Occipital lobe (tissue), 3 donors: ENCODE measurements at places on chromosomes 4 and X. TPM values are rescaled to one million over a fixed set of nuclear protein-coding genes. Genes with fewer than 3 reads are reported as not detected.

Gene PFKFB1
- not detected for total RNA-seq

Gene SMIM10L2A
- total RNA-seq, result 10.0 TPM

Gene PPP1R2C
- total RNA-seq, result not detected

Gene LANCL3
- 1.4 TPM for total RNA-seq

Gene ADAMTS3
- 21.5 TPM for total RNA-seq

Gene TCEAL7
- total RNA-seq, result 86.6 TPM

Gene PABPC1L2A
- total RNA-seq, result 0.78 TPM

Gene TCEAL5
- 7.2 TPM for total RNA-seq

Gene CSAG1
- not detected for total RNA-seq

Gene CLDN2
- not detected for total RNA-seq

Gene ARAP2
- 91.2 TPM for total RNA-seq

Gene RNF113A
- 13.7 TPM for total RNA-seq

Gene HTN3
- total RNA-seq, result not detected

Gene IL1RAPL1
- total RNA-seq, result 17.0 TPM

Gene LRIT3
- 0.16 TPM for total RNA-seq

Gene SMIM31
- total RNA-seq, result not detected

Gene MEPE
- total RNA-seq, result 0.16 TPM

Gene MAGEA6
- total RNA-seq, result not detected

Gene PF4V1
- total RNA-seq, result 2.5 TPM

Gene PHOX2B
- total RNA-seq, result not detected

Gene STPG2
- 15.6 TPM for total RNA-seq

Gene CENPVL2
- total RNA-seq, result 1.7 TPM

Gene BLOC1S4
- total RNA-seq, result 9.4 TPM

Gene UGT2A1
- not detected for total RNA-seq

Gene SYAP1
- 25.0 TPM for total RNA-seq

Gene OTC
- total RNA-seq, result 0.31 TPM

Gene NDNF
- 4.8 TPM for total RNA-seq

Gene PARM1
- total RNA-seq, result 8.6 TPM

Gene CDKL5
- total RNA-seq, result 75.0 TPM

Gene PROM1
- total RNA-seq, result 43.5 TPM

Gene RIBC1
- 1.1 TPM for total RNA-seq

Gene ATP8A1
- 239 TPM for total RNA-seq

Gene UBL4A
- total RNA-seq, result 33.7 TPM

Gene HSFX3
- total RNA-seq, result not detected

Gene MCF2
- 12.9 TPM for total RNA-seq

Gene EXOC1L
- total RNA-seq, result not detected

Gene SPACA5
- not detected for total RNA-seq

Gene ODAPH
- total RNA-seq, result not detected

Gene C4orf51
- not detected for total RNA-seq

Gene FGF13
- total RNA-seq, result 136 TPM

Gene TBC1D8B
- total RNA-seq, result 0.78 TPM

Gene PCDH19
- 25.7 TPM for total RNA-seq

Gene TCEAL6
- 6.7 TPM for total RNA-seq

Gene CXCL1
- total RNA-seq, result 2.0 TPM

Gene ESX1
- total RNA-seq, result not detected

Gene GIMD1
- total RNA-seq, result not detected

Gene ZNF518B
- 126 TPM for total RNA-seq

Gene TGIF2LX
- total RNA-seq, result not detected

Gene IQCM
- total RNA-seq, result not detected

Gene EREG
- total RNA-seq, result under 0.01 TPM

Gene PDE6B
- total RNA-seq, result 5.6 TPM

Gene GPR173
- total RNA-seq, result 27.0 TPM

Gene DIPK2B
- total RNA-seq, result 1.7 TPM

Gene FMR1NB
- not detected for total RNA-seq

Gene EPGN
- not detected for total RNA-seq

Gene GUCY1A1
- 136 TPM for total RNA-seq

Gene ABCG2
- total RNA-seq, result 25.1 TPM

Gene TCP11X2
- 0.62 TPM for total RNA-seq
